ENCODE measurements at places on chromosomes 2 and 18.

DNA sequence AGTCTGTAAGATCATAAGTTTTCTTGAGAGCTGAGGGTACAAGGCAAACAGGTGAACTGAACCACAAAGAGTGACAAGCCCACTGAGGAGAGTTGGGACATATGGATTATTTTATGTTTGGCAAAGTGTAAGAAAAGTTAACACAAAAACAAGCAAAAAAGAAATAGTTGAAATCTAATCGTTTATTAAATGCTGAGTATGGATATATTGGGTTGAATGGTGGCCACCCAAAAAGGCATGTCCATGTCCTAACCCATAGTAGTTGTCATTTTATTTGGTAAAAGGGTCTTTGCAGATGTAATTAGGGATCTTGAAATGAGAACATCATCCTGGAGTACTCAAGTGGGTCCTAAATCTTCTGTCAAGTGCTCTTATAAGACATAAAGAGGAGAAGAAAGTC, 24.9 kb upstream of the TWIST2 start:
- no peak for DNase-seq

GRCh38 chr2:233833345-233833744, 21.0 kb downstream of the HJURP start:
- DNase-seq: no peak

GRCh38 chr18:13521418-13521817, 204.9 kb downstream of the FAM210A start:
- DNase-seq: no peak

GRCh38 chr2:215275824-215276223, 36.0 kb upstream of the ATIC start:
- no peak for DNase-seq

- DNase-seq: no peak
Measured at GRCh38 chr2:126643431-126643830, 12.5 kb upstream of the GYPC start.

DNA sequence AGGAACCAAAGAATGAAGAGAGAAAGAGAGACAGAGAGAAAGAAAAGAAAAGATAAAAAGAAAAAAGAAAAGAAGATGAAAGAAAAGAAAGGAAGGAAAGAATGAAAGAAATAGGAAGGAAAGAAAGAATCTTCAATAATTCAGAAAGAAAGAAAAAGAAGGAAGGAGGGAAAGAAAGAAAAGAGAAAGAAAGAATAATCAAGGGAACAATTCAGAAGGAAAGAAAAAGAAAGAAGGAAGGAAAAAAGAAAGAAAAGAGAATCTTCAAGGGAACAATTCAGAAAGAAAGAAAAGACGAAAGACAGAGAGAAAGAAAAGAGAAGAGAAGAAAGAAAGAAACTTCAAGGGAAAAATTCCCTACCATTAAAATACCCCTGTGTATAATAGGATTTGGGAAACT, 5.6 kb upstream of the KCTD1 start:
- DNase-seq: no peak

GRCh38 chr2:172447811-172448493, 20.6 kb downstream of the ITGA6 start:
- no peak for DNase-seq

DNA sequence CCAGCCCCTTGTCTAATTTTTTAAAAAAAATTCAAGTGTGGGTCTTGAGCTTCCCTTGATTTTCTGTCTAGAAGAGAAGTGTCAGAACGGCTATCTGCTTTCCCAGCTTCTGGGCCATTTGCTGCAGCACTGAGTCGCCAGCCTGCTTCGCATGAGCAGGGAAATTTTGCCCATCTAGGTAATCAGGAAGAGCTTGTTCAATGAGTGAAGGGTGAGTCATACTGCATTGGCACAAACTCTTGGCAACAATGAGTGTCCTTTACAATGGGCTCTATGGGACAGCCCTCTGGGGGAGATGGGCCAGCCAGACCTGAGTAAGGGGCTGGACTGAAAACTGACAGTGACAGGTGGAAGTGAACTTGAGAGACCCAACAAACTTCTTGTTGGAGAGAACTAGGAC, 2.4 kb upstream of the RNF144A start:
- DNase-seq: no peak

- no peak for DNase-seq
Measured at GRCh38 chr2:6958616-6959235, 41.5 kb downstream of the RNF144A start.

- DNase-seq: no peak
Measured at GRCh38 chr2:192150166-192150565, 44.6 kb downstream of the TMEFF2 start.

DNA sequence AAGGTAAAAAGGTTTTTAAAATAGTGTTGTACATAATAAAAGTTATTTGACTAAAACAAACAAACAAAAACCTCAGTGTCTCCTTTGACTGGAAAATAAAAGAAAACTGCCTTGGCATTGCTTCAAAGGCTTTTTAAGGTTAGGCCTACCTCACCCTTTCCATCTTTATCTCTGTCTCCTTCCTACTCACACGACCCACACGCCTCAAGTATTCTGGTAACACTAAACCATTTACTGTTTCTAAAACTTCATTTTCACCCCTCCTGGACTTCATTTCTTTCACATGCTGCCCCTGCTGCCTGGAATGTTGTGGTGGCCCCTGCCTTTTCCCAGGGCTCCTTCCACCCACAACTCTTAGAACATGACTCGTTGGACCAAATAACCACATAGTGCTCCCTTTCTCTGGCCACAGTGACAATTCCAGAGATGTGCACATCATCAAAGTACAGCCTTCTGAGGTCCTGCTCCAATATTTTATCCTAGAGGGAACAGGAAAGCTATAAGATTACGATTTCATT, 54.0 kb downstream of the ERBB4 start:
- DNase-seq: no peak

- no peak for DNase-seq
Measured at GRCh38 chr2:54226260-54226659, 29.8 kb downstream of the TSPYL6 start.

DNA sequence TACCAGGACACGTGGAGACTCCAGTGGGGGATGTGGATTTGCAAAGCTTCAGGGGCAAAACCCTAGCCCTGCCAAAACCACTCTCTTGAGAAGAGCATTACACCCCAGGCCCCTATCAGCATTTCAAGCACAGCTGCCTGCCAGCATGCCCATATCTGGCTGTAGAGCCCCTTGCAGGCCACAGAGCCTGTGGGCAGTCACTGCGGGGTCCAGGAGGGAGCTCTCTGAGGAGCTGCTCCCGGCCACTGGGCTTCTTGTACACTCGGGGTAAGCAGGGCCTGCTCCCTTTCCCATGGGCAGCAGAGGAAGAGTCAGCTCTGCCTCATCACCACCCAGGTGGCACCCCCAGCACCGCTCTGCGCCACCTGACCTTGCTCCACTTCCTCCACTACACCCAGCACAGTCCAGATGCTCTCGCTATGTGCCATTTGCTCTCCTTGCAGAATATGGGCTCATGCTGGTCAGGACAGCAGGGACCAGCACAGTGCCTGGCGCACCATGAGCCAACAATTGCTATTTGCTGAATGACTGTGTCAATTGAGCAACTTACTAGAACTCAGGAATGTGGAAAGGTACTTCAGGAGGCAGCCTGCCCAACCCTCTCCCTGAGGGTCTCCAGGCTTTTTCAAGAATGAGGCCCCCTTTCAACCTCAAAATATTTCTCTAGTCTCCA, 7.4 kb downstream of the CHST10 start:
- DNase-seq: no peak

GRCh38 chr2:9144046-9144445, 62.6 kb upstream of the ASAP2 start:
- DNase-seq: no peak

DNA sequence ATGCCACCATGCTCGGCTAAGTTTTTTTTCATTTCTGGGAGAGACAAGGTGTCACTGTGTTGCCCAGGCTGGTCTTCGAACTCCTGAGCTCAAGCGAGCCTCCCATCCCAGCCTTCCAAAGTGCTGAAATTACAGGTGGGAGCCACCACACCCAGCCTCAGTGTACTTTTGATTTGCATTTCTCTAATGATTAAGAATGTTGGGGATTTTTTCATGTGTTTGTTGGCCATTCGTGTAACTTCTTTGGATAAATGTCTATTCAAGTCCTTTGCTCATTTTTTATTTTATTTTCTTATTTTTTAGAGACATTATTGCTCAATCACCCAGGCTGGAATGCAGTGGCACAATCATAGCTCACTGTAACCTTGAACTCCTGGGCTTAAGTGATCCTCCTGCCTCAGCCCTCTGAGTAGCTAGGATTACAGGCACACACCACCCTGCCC, 73.1 kb downstream of the TMEM185B start:
- no peak for DNase-seq

- DNase-seq: peak; percentile 45
Measured at GRCh38 chr18:9796935-9797549, 88.7 kb upstream of the TXNDC2 start.

DNA sequence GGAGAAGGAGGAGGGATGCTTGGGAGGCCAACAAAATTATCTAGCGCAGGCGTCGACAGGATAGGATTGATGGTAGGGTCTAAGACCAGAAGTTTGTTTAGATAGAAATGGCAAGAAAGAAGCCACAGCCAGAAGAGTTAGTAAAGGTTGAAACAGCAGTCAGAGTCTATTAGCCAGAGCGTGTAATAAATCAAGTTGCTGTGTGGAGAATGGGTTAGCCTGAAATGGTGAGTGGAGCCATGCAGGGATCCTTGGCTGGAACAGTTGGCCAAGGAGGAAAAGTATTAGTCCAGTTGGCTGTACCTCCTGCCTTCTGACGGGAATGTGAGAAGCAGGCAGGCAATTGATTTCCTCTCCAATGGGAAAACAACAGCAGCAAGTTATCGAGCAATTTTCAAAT, 190.7 kb upstream of the CCDC68 start:
- DNase-seq: no peak

DNA sequence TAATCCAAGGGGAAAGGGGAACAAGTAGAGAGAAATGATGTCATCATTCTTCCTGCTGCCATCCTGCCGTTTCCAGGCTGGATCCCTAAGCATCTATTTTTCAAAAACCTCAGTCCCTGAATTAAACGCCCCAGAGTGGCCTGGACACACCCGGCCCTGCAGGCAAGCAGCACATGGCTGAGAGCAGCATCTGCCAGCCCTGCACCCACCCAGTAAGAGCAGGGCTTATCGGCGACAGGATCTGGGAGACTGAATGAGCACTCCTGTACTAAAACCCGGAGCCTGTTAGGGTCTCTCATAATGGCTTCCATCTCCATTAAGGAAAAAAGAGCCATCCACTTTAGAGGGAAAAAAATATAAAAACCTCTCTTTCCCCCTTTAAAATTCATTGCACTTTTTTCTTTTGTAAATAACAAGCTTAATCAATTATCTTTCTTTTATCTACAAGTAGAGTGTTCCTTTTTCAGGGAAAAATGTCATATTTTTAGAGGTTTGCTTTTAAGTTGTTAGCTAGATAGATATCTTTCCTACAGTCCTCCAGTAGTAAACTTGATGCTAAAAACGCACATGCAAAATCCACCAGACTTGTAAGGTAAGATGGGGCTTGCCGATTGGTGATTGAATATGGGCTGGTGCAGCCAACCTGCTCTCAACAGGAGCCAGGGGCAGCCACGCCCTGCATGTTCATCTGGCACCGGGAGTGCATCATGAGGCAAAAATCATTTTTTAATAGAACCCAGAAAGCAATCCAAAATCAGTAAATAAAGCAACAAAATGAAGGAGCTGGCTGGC, 457.8 kb downstream of the EIPR1 start:
- no peak for DNase-seq

- DNase-seq: no peak
Measured at GRCh38 chr2:145108361-145108778, 588.5 kb upstream of the ZEB2 start.

DNA sequence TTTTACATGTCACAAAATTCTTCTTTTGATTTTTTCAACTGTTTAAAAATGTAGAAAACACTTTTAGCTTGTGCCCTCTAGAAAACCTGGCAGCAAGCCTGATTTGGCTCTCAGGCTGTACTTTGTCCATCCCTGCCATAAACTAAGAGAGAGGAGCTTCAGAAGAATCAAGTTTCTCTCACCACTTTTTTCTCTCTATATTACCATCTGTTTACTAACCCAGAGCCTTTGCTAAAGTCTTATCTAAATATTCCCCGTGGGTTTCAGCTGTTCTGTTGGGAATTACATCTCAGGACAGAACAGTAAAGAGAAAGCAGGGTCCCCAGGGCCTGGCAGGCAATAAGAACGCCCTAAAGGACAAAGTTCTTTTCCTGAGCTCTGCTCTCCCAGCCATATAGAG, 409.1 kb upstream of the CRIM1 start:
- DNase-seq: no peak

GRCh38 chr18:79641722-79642497, 37.7 kb upstream of the CTDP1 start:
- DNase-seq: no peak

DNA sequence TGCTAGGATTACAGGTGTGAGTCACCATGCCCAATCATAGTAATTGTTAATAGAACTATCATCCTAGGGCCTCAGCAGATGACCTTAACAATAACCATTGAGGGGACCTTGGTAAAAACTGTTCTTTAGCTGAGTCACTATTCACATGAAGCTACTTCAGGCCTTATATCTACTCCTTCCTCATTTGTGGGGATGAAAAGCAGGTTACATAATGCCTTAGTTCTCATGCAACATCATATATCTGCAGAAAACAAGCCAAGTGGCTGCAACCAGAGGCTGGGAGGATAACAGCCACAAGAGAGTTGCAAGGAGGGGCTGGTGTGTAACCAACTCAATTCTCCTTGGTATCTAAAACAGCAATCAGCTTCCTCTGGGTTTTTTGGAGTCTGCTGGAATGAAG, 445.4 kb downstream of the NBAS start:
- no peak for DNase-seq

- no peak for DNase-seq
Measured at GRCh38 chr2:64296695-64297346, 152.6 kb upstream of the PELI1 start.

- no peak for DNase-seq
Measured at GRCh38 chr2:147792966-147793617, 51.7 kb upstream of the ACVR2A start.

DNA sequence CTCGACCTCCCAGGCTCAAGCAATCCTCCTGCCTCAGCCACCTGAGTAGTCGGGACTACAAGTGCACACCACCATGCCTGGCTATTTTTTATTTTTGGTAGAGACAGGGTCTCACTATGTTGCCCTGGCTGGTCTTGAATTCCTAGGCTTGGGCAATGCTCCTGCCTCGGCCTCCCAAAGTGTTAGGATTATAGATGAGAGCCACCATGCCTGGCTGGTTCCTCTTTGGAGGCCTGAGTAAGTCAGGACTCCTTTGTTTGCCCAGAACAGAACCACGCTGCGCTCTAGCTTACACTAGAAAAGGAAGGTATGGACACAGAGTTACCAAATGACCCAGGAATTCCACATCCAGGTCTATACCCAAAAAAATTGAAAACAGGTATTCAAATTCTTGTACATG, 135.9 kb upstream of the SLC1A4 start:
- DNase-seq: no peak

DNA sequence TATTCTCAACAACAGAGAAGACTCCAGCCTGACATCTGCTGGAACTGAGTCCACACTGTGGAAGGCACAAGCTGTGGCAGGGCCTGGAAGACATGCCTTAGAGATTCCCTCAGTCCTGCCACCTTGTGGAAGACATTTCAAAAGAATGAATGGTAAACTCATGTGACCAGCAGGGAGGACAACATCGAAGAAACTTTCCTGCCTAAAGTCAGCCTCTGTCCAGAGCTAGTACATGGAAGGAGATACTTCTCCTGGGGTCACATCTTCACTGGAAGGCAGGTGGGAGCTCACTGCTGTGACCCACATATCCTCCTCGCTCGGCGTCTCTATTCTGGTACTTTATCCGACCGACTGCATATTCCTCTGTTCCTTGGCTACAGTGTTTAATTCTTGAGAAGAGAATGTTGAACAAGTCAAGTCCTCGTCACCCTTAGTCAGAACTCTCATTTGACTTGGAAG, 59.5 kb downstream of the PUM2 start:
- DNase-seq: peak; percentile 45

Data from NCI-H2081 (cell line).